Activated CD4-positive, alpha-beta T cell treated with anti-CD3 and anti-CD28 coated beads, Interleukin-2, amount 10 ng/mL, durations not matched to agents 7 days and 5 days (primary cell): ENCODE measurements at places on chromosomes 16 and 17. TPM values are rescaled to one million over a fixed set of nuclear protein-coding genes. Genes with fewer than 3 reads are reported as not detected.

Gene ARL16
- 35.4 TPM for total RNA-seq

Gene XYLT2
- total RNA-seq: 23.6 TPM

GRCh38 chr16:74226338-74226954 lies 70.2 kb upstream of the PSMD7 start:
- H3K27ac ChIP-seq: no peak overlapping the region
- H3K36me3 ChIP-seq: no peaks in the 10 kb centered on the region
- H3K27me3 ChIP-seq: peaks cover 9% of the 10 kb centered on the region
- H3K4me1 ChIP-seq: no peaks in the 10 kb centered on the region
- DNase-seq: no peak
- no peak overlapping the region for H3K4me3 ChIP-seq

GRCh38 chr16:11585460-11586377 lies 1.0 kb downstream of the LITAF start:
- peak overlapping the region; percentile 87 for H3K27ac ChIP-seq
- peaks cover 2% of the 10 kb centered on the region for H3K27me3 ChIP-seq
- no peak for DNase-seq
- peaks cover 54% of the 10 kb centered on the region for H3K4me1 ChIP-seq

GRCh38 chr16:4790871-4791270 lies 2.7 kb upstream of the SEPTIN12 start:
- H3K27me3 ChIP-seq: no peaks in the 10 kb centered on the region
- H3K4me1 ChIP-seq: peaks cover 5% of the 10 kb centered on the region
- H3K4me3 ChIP-seq: no peak overlapping the region
- H3K36me3 ChIP-seq: no peaks in the 10 kb centered on the region
- no peak for DNase-seq

DNA sequence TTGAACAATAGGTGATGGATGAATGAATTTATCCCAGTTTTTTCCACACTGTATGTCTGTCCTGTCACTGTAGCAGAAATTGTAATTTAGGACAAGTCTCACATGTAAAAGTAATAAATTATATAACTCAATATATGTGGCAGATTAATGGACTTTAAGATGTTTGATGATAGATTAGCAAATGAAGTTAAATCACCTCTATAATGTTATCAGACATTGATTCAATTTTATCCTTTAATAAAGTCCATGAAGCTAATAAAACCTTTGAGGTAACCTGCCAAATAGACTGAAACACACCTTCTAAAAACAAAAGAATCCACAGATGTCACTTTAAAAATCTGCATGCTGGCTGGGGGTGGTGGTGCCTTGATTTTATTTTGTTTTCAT lies 83.3 kb upstream of the CORO6 start:
- peaks cover 57% of the 10 kb centered on the region for H3K4me1 ChIP-seq
- H3K27me3 ChIP-seq: no peaks in the 10 kb centered on the region
- no peak for DNase-seq
- H3K36me3 ChIP-seq: peaks cover 36% of the 10 kb centered on the region

- H3K4me1 ChIP-seq: peaks cover 2% of the 10 kb centered on the region
- H3K4me3 ChIP-seq: no peak overlapping the region
- H3K27me3 ChIP-seq: no peaks in the 10 kb centered on the region
- H3K36me3 ChIP-seq: peaks cover 16% of the 10 kb centered on the region
- peak overlapping the region; percentile 25 for H3K27ac ChIP-seq
Observed at GRCh38 chr16:4385066-4385788, 13.6 kb downstream of the VASN start.

DNA sequence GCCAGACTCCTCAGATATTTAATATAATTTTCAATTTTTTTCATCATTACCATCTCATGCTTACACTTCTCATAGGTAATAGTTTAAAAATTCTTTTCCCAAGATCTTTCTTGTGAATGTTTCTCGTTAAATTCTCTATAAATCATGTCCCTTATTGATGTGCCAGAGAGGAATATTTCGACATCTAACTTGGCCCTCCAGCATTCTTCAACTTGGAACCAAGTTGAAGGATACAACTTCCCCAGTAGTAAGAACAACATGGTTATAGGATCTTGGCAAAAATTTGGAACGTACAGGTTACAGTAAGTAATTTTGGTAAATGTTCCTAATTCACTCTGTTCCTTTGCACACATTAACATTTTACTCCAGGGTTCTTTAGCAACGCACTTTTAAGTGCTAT lies 731.8 kb downstream of the CDH11 start:
- H3K27ac ChIP-seq: no peak overlapping the region
- DNase-seq: no peak
- H3K27me3 ChIP-seq: no peaks in the 10 kb centered on the region

DNA sequence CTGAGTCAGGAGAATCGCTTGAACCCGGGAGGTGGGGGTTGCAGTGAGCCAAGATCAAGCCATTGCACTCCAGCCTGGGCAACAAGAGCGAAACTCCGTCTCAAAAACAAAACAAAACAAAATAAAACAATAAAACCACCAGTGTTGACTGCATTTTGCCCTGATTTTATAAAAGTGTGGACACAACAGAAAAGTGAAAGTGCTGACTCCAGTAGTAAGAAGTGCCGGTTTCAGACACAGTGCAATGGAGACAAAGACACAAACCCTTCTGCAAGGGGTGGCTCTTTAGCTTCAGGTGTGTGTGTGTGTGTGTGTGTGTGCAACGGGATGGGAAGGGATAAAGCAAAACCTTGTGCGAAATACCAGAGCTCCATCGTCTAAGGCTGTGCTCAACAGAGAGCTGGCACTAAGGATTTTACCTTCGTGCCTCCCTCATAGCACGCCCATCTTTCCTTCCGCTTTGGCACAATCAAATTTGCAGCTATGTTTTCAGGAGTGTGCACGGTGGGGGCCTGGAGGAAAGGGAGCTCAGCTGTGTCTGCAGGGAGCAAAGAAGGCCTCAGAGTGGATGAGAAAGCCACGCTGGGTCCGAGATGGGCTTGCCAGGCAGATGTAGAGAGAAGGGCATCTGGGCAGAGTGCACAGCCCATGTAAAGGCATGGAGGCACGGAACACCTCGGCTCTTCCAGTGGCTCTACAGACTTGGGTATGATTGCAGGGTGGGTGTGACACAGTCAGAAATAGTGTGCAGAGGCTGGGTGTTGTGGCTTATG lies 15.5 kb downstream of the MXRA7 start:
- peak overlapping the region; percentile 65 for H3K27ac ChIP-seq
- H3K4me1 ChIP-seq: peaks cover 30% of the 10 kb centered on the region
- H3K27me3 ChIP-seq: no peaks in the 10 kb centered on the region
- no peak overlapping the region for H3K4me3 ChIP-seq
- H3K36me3 ChIP-seq: no peaks in the 10 kb centered on the region
- DNase-seq: no peak

GRCh38 chr16:661184-661821 lies 6.6 kb upstream of the RHOT2 start:
- H3K4me1 ChIP-seq: peaks cover 5% of the 10 kb centered on the region
- no peaks in the 10 kb centered on the region for H3K27me3 ChIP-seq
- peak overlapping the region; percentile 54 for H3K27ac ChIP-seq
- no peak for DNase-seq
- H3K36me3 ChIP-seq: no peaks in the 10 kb centered on the region
- H3K4me3 ChIP-seq: no peak overlapping the region

DNA sequence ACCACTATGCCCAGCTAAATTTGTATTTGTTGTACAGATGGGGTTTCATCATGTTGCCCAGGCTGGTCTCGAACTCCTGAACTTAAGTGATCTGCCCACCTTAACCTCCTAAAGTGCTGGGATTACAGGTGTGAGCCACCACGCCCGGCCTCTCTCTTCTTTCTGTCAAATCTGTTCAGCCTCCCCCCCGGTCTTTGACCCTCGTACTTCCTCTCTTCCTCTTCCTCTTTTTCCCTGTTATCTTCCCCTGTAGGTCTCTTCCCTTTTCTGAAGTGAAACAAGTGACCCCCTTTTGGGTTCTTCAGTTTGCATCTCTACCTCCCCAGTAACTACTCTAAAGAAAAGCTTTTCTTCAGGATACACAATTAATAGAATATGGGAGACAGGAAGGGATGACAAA lies 31.7 kb upstream of the DHX40 start:
- peaks cover 11% of the 10 kb centered on the region for H3K27me3 ChIP-seq
- H3K4me3 ChIP-seq: no peak overlapping the region
- no peaks in the 10 kb centered on the region for H3K36me3 ChIP-seq
- H3K4me1 ChIP-seq: no peaks in the 10 kb centered on the region
- DNase-seq: no peak

- peaks cover 66% of the 10 kb centered on the region for H3K4me1 ChIP-seq
Observed at GRCh38 chr16:67546761-67547422, 15.4 kb upstream of the CTCF start.
